ENCODE measurements at places on chromosomes 3 and 15.

DNA sequence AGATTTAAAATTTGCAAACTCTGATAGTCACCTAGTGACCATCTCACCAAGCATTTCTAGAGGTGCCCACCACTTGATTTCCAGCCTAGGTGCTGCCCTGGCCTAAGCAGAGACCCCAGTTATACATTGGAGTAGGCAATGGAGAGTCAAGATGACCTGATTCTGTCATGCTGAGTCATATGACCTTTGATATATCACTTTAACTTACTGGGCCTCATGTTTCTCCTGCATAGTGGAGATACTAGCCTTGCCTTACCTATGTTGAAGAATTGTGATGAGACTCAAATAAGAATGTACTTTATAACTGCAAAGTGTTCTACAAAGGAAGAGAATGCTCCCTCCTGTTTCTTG is 75.5 kb upstream of the XCR1 start:
- no peak for DNase-seq

- DNase-seq = no peak
These were observed 74.8 kb downstream of the TMEM39A start for GRCh38 chr3:119388577-119388976.

DNA sequence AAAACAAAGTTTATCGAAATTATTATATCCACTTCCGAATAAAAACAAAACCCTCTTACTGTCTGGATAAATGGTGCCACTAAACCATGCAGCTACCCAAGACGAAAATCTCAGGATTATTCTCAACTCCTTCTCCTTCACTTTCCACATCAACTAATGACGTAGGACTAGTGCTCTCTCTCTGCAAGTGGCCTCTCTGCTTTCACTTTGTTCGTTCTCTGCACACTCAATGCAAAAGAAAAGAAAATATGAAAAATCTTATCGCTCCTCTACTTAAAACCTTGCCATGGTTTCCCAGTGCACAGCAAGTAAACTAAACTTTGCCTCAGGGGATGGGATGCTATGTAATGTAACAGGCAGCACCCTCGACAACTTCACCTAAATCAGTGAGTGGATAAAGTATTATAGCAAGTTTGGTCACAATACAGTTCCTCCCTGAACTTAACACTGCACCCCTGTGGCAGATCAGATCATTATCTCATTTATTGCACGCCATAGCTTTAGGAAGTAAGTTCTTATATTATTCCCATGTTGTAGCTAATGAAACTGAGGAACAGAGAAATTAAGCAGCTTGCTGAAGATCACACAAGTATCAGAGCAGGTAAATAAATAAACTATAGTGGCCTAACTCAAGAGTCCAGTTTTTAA is 262.7 kb upstream of the GADL1 start:
- DNase-seq = no peak

DNA sequence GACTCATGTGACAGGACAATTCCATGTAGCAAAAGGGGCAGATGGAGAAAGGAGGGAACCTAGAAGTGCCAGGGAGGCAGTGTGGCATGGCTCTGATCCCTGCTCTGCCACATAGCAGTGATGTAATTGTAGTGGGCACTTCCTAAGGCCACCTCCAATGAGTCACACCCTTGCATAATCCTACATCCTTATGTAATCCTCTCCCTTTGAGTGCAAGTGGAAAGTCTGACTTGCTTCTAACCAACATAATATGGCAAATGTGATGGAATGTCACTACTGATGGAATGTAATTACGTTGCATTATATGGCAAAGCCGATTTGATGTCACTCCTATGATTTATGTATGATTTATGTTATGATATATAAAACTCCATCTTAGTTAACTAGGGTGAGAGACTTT is 72.9 kb upstream of the ATP2C1 start:
- DNase-seq = no peak

DNA sequence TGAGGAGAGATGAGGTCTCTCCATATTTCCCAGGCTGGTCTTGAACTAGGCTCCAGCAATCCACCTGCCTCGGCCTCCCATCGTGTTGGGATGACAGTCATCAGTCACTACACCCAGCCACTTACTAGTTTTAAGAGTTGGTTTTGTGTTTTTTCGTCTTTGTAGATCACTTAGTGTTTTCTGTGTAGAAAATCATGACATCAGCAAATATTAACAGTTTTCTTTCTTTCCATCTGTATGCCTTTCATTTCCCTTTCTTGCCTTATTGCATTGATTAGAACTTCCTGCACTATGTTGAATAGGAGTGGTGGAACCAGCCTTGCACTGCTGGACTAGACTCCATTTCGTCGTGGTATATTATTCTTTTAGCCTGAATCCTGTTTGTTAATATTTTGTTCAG is 415.5 kb downstream of the FHIT start:
- no peak for DNase-seq

DNA sequence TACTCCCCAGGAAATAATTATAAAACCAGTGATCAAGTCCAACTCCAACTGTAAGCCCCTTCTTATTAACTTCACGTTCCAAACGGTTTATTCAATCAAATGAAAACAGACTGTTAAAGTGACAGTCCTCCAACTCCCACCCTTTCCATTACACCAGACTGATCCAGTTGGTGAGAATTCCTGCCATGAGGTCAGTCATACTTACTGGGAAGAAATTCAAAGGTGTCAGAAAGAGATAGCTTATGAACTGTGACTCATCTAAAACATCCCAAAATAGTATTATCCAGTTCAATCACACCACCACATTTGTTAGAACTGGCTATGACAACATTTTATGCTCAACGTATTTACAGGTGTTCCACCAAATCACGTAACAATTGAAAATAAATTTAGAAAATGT is 19.5 kb downstream of the SMARCC1 start:
- no peak for DNase-seq

- no peak for DNase-seq
These were observed 56.1 kb downstream of the SLC12A8 start for GRCh38 chr3:125156456-125156855.

DNA sequence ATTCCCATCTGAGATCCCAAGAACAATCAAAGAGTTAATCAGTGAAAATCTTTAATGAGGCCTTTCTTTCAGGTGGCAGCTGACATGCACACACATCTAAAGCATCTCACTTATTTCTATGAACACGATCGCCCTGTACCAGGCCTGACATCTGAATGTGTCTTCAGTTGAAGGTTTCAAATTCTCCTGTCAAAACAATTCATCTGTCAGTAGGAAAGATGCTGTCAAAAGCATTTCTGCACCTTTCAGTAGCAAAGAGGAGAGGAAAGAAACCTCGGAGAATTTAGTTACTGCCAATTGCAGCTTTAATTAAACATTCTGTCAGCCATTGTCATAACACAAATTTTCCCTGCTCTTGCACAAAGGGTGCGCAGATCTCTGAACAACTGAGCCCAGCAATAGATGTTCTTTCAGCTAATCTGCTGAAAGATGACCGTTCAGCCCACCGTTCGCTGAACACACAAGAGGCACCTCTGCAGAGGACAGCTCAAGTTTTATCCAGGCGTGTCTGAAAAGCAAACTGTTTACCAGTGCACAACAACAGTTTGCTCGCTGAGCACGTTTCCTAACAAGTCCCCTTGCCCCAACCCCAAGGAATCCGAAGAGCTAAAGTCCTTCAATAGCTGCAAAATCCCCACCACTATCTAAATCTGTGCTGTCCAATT is 34.1 kb downstream of the LRIG1 start:
- DNase-seq = no peak

DNA sequence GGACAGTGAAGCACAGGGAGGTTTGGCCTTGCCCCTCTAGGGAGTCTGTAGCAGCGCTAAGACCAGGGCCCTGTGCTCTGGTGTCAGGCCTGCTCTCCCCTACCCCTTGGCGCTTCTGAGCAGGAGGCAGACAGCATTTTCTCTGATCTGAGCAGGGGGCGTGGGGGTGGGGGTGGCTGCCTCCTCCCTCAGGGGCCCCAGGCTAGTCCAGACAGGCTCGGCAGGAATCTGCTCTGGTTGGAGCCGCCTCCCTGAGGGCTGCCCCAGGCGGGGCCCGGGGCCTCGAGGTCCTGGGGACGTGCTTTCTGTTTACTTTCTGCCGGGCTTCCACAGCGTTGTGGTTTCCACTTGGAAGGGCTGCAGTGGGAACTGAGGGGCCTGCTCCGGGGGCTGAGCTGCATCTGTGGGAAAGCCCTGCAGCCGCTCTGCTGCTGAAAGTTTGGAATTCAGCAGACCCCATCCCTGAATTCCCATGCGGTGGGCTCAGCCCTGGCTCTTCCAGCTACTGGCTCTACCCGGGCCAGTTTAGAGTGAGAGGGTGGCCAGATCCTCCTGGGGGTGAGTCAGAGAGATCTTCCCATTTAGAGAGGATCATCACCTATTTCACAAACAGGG is 105.4 kb downstream of the LINGO1 start:
- DNase-seq = no peak

DNA sequence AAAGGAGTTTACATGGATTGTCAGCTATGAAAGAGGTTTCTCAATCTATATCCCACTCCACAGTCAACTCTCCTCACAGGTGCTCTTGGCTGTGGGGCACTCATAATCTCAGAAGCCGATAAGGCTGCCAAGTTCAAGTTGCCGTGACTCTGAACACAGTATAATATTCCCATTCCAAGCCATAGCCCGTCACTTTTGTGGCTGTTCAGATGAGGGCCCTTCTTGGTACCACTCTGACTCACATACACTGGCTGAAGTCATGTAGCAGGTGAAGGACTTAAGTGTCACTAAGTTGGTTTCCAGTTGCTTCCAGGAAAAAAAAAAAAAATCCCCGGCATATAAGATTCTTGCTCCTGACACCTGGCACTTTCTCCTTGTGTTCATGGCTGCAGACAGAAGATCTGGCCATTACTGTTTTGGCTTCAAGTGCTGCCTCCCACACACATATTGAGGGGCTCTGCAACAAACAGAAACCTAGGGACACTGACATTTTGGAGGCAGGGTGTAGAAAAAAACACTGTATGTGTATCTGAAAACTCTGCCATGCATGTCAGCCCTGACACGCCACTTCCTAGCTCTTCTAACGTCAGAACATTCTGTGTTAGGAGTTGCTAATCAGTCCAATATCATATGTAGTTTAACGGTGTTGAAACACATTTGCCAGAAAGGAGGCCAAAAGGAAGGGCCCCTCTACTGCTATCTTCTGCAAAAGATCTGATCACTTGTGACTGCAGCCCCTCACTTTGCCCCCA is 170.2 kb upstream of the ICE2 start:
- no peak for DNase-seq

GRCh38 chr3:52104684-52105640 is 48.6 kb upstream of the DUSP7 start:
- DNase-seq = no peak

GRCh38 chr15:99296386-99296785 is 45.1 kb downstream of the LRRC28 start:
- DNase-seq = no peak

DNA sequence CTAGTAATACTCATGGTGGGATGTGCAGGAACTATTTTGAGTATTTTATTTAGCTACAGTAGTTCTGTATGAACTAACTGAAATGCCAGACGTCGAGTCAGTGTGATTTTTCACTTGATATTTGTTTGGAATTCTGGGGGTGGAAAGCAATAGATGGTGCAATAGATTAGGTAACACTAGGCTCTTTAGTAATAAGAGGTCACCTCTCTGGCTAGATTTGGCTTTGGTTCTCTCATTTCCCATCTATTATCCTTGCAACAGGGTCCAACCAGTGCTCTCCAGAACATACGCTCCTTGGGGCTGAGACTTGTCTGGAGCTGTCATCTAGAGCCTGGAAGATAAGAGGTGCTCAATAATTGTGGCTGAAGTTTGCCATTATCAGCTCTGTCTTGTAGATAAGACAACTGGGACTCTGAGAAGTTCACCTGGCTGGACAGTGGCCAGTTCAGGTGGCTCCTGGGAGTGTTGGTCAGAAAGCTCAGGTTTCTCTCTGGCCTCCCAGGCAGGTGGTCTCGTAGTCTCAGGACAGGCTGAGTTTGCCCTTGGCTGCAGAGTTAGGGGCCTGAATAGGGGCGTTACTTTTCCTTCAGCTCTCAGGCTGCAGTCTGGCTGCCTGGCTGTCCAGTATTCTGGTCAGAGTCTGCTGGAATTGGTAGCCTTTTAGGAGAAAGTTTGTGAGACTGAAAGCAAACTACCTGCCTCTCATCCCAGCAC is 277.5 kb upstream of the RGMA start:
- no peak for DNase-seq

- no peak for DNase-seq
These were observed 313.3 kb downstream of the SATB1 start for GRCh38 chr3:18111796-18112232.

DNA sequence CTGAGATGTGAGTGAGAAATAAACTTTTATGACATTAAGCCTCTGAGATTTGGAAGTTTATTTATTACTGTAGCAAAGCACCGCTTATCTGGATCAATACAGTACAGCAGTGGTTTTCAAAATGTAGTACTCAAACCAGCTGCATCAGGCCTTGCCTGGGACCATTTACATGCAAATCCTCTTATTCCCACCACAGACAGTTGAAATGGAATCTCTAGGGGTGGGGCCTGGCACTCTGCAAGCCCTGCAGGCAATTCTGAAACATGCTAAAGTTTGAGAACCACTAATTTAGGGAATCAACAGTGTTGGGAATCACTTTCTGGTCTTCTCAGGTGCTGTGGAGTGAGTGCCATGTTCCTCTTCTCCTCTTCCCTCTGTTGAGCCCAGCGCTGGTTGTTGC is 77.8 kb upstream of the TAMM41 start:
- no peak for DNase-seq

DNA sequence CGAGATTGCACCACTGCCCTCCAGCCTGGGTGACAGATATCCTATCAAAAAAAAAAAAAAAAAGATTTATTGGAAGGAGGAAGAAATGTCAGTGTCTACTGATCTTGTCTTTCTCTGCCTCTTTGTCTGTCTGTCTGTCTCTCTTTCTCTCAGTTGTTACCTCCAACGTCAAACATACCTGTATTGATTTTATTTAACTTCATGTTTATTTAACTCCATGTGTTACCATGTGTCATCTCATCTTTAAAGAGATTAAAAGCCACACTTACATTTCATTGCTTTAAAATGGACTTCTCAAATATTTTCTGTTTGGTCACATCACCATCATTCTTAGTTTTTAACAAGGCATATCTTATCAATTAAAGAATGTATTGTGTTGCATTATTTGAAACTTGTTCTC is 9.4 kb downstream of the CLDN11 start:
- DNase-seq = no peak

- DNase-seq = no peak
These were observed 44.1 kb upstream of the TBC1D23 start for GRCh38 chr3:100216713-100217112.

GRCh38 chr3:139427283-139428060 is 38.0 kb upstream of the COPB2 start:
- DNase-seq = peak; percentile 85

DNA sequence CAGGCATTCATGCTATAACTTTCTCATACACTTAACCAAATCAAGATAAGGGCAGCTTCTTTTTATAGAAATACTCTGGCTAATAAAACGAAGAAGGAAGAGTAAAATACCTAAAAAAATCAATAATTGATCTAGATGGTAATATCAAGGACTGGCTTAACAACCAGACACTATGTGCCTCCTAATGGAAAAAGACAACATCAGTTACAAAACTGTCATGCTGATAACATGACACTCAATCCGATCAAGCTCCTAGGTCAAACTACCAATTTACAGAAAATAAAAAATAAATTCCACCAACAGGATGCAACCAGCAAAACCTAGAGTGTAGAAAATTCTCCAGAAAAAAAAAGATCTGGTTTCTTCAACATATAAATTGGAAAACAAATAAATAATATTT is 634.6 kb downstream of the IGSF11 start:
- DNase-seq = no peak

Data from globus pallidus (tissue), 1 donor.